SK-MEL-5 (cell line): ENCODE measurements at places on chromosomes 11 and 22.

GRCh38 chr11:64739871-64740270 lies 4.1 kb downstream of the RASGRP2 start:
- no peak for DNase-seq

GRCh38 chr11:95660038-95660437 lies 129.5 kb downstream of the FAM76B start:
- DNase-seq, result no peak

- DNase-seq, result peak; percentile 32
These were observed 8.0 kb downstream of the FADS3 start for GRCh38 chr11:61883327-61883726.

GRCh38 chr11:21646351-21646750 lies 546.5 kb upstream of the ANO5 start:
- no peak for DNase-seq

DNA sequence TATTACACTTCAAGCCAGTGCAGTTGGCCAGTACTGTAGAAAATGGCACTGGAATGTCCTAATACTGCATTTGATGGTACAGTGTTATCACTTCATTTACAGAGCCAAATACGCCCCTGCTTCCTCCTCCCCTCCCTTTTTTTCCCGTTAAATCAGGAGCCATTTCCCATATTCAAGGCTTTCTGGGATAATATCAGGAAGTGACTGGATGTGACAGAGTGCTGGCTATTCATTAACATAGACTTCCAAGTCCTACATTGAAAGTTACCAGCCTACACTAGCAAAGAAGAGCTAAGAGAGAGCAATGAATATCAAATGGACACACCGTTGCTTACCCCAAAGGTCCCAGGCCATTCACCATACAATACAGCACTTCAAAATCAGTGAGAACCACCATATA lies 32.1 kb upstream of the ABCC8 start:
- no peak for DNase-seq

GRCh38 chr11:123073343-123074057 lies 11.6 kb upstream of the HSPA8 start:
- DNase-seq, result no peak

DNA sequence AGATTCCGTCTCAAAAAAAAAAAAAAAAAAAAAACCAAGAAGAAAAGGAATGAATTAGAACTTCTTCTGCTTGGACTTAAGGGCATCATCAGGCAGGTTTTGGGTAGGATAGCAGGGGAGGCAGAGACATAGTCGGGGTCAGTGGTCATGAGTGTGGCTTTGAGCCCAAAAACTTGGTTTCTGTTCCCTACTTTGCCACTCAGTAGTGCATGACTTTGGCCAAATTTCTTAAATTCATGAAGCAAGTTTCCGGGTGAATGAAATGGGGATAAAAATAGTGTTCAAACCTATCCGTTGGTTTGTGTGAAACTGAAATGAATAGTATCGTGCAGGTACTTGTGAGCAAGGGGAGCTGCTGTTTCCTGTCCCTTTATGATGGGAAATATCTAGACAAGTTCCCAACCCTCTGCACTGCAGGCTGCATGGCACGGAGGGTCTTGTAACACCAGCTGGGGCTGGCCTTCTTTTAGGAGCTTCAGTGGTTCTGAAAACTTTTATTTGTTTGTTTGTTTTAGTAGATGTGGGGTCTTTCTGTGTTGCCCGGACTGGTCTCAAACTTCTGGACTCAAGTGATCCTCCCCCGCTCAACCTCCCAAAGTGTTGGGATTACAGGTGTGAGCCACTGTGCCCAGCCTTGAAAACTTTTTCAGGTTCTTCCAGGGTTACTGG lies 18.4 kb downstream of the NEAT1 start:
- DNase-seq, result peak; percentile 40

DNA sequence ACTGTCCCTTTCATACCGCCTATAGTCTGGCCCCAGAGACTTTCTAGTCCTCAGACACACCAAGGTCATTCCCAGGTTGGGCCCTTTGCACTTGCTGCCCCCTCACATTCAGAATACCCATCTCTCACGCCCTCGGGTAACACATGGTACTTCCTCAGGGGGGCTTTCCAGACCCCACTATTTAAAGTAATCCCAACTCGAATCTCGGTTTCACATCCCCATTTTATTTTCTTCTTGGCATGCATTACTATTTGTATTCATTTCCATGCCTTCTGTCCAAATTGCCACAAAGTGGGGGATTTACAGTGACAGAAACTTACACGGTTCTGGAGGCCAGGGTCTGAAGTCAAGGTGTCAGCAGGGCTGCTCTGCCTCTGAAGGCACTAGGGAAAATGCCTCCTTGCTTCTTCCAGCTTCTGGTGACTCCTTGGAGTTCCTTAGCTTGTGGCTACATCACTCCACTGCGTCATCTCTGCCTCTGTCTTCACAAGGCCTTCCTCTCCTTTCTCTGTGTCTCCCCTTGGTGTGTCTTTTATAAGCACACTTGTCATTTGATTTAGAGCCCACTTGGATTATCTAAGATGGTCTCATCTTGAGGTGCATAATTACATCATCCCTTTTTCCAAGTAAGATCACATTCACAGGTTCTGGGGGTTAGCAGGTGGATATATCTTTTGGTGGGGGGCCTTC lies 15.1 kb downstream of the RCN1 start:
- no peak for DNase-seq

DNA sequence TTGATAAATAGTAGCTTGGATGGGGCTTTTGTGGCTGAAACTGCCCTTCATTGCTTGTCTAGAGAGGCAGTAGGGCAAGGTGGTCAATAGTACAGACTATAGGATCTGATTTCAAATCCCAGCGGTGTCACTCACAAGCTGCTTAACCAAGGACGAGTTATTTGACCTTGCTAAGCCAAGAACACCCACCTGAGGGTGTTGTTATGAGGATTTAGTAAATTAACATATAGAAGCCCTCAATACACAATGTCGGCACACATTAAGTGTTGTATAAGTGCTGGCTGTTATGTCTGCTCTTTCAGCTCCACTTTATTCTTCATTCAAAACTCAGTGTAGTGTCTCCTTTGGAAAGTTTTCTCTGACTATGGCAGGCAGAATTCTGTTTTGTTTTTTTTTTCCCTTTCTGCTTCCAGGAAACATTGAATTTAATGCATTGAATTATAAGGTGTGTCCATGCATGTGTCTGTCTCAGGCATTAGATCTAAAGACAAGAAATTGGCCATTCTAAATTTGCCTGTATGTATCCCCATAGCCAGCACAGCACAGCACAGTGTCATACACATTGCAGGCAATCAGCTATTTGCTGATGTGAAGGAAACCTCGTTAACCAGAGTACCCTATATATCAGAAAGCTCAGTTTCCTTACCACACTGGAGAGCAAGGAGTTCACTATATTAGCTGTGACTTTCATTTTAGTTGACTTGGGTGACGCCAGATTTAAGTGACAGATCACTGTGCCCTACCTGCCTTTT lies 212.1 kb downstream of the NELL1 start:
- DNase-seq, result no peak
